ENCODE measurements at places on chromosomes 7 and 10.

DNA sequence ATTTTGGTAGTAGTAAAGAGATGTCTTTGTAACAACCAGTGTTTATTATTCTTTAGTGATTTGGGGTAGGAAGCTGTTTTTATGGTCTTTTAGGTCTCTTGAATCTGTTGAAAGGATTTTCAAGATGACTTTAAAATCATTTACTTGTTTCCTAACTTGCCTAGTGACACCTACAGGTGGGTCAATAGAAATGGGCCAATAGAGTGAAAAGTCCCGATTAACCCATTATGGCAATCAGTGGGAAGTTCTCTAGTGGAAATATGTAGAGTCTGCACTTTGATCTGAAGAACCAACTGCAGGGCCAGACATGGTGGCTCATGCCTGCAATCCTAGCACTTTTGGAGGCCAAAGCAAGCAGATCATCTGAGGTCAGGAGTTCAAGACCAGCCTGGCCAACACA is 374.7 kb upstream of the BMPER start:
- no peak for DNase-seq

DNA sequence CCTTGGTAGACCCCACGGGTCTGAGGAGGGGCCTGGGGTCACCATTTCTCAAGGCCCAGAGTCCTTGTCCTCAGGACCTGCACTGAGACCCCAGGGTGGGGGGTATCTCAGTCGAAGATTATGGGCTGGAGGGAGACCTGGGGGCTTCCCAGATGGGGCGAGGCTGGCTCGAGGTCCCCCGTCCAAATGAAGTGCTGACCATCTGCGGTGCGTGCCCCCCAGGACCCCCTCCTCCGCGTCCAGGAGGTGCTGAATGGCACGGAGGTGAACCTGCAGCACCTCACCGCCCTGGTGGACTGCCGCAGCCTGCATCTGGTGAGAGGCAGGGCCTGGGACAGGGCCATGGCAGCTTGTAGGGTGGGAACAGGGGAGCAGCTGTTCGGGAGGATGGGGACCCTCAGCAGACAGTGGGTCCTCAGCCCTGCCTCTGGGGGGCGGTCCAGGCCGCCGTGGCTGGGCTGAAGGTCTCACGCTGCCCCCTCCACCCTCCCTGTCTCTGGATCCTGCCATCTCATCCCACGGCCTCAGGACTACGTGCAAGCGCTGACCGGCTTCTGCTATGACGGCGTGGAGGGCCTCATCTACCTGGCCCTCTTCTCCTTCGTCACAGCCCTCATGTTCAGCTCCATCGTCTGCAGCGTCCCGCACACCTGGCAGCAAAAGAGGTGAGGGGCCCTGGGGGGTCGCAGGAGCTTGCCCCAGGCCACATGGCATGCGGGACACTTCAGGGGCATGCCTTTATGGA is 24.3 kb downstream of the TTYH3 start:
- no peak for DNase-seq

- DNase-seq, result no peak
These were observed 54.5 kb upstream of the CD36 start for GRCh38 chr7:80583901-80584300.

DNA sequence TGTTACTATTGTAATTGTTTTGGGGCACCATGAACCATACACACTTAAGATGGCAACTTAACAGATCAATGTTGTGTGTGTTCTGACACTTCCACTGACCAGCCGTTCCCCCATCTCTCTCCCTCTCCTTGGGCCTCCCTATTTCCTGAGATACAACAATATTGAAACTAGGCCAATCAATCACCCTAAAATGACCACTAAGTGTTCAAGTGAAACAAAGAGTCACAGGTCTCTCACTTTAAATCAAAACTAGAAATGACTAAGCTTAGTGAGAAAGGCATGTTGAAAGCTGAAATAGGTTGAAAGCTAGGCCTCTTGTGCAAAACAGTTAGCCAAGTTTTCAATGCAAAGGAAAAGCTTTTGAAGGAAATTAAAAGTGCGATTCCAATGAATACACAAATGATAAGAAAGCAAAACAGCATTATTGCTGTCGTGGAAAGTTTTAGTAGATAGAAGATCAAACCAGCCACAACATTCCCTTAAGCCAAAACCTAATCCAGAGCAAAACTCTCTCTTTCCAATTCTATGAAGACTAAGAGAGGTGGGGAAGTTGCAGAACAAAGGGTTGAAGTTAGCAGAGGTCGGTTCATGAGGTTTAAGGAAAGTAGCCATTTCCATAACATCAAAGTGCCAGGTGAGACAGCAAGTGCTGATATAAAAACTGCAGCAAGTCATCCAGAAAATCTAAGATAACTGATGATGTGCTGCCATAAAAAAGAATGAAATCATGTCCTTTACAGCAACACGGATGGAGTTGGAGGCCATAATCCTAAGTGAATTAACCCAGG is 90.6 kb downstream of the MTPN start:
- DNase-seq, result no peak

DNA sequence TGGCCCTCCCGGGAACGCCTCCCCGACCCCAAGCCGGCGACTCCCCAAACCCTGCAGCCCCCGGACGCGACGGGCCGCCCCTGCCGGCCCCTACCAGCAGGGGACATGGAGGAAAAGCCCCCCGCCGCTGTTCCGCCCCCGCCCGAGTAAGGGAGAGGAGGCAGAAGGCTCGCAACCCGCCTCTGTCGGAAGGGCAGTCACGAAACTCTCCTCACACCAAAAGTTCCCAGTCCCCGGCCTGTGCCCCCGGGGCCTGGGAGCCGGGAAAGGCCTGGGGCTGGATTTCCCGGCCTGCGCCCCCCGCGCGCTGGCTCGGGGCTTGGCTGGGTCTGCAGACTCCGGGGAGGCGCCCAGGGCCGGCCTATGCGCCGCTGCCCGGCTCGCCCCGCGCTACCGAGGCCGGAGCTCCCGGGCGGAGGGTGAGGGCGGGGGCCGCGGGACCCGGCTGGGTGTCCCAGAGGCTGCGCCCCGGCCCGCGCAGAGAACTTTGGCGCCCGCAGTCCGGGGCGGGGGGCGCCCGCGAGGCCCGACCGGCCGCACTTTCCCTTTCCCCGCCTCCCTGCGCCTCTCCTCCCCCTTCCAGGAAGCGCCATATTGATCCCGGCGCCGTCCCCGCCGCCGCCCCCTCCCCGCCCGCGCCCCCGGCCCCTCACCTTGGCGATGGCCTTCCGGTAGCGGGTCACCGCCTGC is 728 bp downstream of the PARD3 start:
- no peak for DNase-seq

DNA sequence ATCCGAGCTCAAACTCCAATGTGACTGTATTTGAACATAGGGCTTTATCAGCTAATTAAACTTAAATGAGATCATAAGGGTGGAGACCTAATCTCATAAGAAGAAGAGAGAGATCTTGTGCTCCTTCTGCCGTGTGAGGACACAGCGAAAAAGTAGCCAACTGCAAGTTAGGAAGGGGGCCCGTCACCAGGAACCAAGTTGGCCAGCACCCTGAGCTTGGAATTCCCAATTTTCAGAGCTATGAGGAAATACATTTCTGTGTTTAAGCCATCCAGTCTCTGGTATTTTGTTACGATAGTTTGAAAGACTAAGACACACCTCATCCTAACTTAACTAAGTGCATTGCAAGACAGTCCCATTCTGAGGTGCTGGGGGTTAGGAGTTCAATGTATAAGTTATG is 14.1 kb upstream of the WDR86 start:
- no peak for DNase-seq

DNA sequence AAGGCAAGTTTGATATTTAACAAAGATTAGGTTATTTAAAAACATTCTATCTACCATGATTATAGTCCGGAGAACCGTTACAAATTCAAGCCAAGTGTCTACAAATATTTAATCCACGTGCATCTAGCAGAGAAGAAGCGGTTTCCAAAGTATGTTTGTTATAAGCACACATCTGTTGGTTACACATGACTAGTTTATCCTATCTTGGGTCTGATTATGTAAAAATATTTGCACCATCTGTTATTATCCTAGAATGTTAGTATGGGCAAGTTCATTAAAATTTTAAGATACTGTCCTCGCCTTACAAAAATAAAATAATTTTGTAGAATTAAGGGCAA is 289.2 kb upstream of the VSTM2A start:
- no peak for DNase-seq

DNA sequence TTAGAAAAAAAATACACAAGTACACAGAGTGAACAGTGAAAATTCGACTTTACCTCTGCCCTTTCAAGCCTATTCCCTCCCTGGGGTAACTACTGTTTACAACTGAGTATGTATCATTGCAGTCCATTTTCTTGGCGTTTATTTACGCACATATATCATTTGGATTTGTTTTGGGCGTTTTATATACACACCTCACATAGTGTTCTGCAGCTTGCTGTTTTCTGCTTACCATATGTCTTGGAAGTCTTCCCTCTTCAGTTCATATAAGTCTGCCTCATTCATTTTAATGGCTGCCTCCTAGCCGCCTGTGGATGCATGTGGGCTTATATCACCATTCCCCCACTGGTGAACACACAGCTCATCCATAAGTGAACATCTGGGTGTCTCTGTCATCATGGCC is 41.6 kb upstream of the COL13A1 start:
- no peak for DNase-seq

DNA sequence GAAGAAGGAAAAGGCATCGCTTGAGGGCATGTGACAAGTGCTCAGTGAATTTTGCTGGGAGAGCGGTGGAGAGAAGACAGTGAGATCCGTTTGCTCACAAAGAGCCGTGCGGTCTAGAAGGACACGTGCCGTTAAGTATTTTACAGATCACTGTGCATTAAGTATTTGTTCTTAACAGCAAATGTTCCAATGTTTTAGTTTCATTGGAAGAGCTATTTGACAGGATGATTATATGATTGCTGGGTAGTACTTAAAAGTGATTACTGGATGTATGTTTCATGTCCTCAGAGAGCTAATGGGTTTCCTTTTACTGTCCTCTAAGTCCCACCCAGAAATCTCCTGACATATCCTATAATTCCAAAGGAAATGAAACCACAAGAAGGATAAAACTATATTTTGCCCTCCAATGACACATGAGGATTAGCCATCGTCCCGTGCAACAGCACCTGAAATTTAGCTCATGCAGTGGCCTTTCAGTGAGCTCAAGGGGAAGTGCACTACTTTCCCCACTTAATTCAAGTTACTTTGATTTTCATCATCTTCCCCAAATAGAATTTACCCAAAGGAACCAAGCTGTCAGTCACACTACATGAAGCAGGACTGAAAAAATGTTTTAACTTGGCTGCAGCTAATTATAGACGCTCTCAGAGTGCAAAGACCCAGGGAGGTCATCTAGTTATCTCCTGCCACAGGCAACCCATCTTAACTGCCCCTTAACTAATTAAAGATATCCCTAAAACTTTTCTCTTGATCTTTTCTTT is 80.3 kb downstream of the KLF6 start:
- DNase-seq, result no peak

All from T-helper 9 cell (primary cell).